Urinary bladder (tissue), 4 donors: ENCODE measurements at places on chromosomes 2 and 18. TPM values are rescaled to one million over a fixed set of nuclear protein-coding genes. Genes with fewer than 3 reads are reported as not detected.

Gene HOXD11
- polyA plus RNA-seq = 3.3 TPM

DNA sequence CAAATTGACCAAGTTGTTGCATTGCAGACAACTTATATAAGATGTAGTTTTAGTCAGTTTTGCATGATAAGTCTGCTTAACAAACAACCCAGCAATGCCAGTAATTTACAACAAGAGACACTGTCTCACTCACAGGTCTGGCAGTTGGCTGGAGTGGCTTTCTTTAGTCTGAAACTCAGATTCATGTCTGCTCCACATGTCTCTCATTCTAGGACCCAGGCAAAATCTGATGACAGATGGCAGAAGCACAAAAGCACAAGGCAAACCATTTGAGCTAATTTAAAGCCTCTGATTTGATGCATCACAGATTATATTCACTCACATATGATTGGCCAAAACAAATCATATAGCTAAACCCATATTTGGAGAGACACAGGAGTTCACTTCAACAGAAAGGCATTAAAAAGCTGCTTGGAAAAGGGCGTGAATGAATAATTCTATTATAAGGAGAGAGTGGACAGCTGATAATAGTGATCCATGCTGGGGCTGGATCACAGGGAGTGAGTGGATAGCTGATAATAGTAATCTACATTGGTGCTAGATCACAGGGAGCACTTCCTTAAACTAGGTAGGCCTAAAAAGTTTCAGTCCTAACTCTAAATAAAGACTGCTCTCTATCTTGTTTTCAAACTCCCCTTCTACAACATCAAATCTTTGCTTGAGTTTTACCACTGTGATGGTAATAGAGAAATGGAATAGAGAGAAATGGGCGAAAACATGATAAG lies 593.2 kb upstream of the ZNF804A start:
- no peak for DNase-seq

DNA sequence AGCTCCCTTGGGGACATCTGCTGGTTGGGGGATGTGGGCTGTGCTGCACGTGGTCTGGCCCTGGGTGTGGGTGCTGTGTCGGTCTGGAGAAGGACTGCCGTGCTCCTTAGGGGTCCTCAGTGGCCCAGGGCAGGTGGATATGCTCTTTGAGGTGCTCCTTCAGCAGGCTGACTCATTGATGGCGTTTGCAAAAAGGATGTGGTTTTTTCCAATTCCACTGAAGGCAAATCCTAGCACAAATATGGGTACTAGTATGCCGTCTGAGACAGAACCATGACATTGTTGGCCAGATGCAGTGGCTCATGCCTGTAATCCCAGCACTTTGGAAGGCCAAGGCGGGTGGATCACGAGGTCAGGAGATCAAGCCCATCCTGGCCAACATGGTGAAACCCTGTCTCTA lies 3.3 kb downstream of the PPP1R7 start:
- DNase-seq = no peak

GRCh38 chr2:149826471-149827125 lies 239.0 kb upstream of the MMADHC start:
- DNase-seq = no peak

DNA sequence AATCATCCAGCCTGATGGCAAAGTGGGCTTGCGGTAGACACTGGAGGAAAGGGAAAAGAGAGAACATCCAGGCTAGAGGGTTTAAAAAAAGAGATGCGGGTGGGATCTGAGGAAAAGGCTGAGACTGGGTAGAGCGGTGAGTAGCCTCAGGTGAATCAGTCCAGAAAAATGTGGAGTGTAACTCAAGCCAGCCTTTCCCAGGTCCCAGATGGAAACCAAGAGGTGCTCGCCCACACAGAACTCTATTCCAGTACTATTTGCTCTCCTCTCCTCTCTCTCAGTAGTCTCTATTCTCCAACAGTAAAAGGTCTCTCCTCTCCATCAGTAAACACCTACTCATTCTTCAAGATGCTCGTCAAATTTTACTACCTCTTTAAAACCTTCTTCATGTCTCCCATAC lies 38.3 kb upstream of the NRP2 start:
- DNase-seq = no peak

Gene GYPC
- 138 TPM for polyA plus RNA-seq

DNA sequence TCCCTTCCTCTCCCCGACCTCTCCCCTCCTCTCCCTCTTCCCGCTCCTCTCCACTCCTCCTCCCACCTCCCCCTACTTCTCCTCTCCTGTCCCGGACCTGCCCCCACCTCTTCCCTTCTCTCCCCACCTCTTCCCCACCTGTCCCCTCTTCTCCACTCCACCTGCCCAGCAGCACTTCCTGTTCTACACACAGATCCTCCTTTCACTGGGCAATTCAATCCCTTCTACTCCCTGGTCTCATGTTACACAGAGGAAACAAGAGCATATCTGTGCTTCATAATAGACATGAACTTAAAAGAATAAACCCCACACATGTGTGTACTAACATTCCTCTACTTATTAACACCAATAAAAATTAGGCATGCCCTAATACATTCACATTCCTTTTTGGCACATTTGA lies 34.8 kb downstream of the TIMM21 start:
- DNase-seq = no peak

Gene DRC1
- polyA plus RNA-seq = not detected

GRCh38 chr18:14921547-14921946 lies 173.6 kb downstream of the ANKRD30B start:
- DNase-seq = no peak

Gene ELOA2
- polyA plus RNA-seq = not detected

- no peak for DNase-seq
Measured at GRCh38 chr2:85674417-85674816, 6.4 kb upstream of the SFTPB start.

Gene RAB27B
- 0.90 TPM for polyA plus RNA-seq

GRCh38 chr2:62265106-62265505 lies 69.2 kb downstream of the B3GNT2 start:
- DNase-seq = no peak

DNA sequence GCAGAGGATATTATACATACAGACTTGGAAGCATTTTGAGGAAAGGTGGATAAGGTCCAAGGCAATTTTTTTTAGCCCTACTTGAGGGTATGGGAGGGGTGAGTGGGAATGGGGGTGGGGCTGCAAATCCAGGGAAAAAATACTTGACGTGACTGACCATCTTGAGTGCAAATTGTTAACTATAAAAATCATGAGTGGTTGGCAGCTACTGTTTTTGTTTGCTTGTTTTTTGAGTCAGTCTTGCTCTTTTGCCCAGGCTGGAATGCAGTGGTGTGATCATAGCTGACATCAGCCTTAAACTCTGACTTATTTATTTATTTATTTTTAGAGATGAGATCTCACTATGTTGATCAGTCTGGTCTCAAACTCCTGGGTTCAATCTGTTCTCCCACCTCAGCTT lies 458.8 kb downstream of the PIK3C3 start:
- DNase-seq = no peak

Gene COPS8
- 58.7 TPM for polyA plus RNA-seq
